Ovary (tissue), 10 donors: ENCODE measurements at places on chromosomes 2 and 18. TPM values are rescaled to one million over a fixed set of nuclear protein-coding genes. Genes with fewer than 3 reads are reported as not detected.

CCBE1 gene
- 43.9 TPM for total RNA-seq

GRCh38 chr2:28185891-28186290, 206.8 kb upstream of the FOSL2 start:
- H3K4me1 ChIP-seq: no peaks in the 10 kb centered on the region
- H3K4me3 ChIP-seq: no peak overlapping the region
- H3K27me3 ChIP-seq: no peaks in the 10 kb centered on the region
- no peak for DNase-seq

TLX2 gene
- not detected for total RNA-seq

DNA sequence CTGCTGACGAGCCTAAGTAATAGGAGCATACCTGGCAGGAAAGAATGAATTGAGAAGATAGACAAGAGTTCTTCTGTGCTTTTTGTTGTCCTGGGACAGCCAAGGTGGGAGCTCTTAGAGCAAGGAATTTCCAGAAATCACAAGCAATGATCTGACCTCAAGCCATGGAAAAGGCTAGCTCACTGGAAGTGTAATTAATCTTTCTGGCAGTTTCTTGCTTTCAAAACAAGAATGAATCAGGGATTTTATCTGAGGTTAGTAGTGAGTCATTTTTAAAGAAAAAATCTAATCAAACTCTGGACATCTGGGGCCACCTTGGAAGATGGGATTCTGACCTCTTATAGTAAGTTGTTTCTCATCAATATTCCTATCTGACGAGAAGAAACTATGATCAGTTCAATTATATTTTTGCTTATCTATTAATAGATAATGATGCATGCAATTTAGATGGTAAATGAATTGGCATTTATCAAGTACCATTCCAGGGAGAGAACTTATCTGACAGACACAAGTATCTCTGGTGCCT, 98.0 kb downstream of the ADCYAP1 start:
- H3K27ac ChIP-seq: no peak overlapping the region

ARHGAP15 gene
- total RNA-seq: 5.9 TPM

HOXD12 gene
- total RNA-seq: not detected

UPP2 gene
- 0.17 TPM for total RNA-seq

GRCh38 chr2:176149481-176149938, 1.8 kb upstream of the HOXD4 start:
- no peaks in the 10 kb centered on the region for H3K36me3 ChIP-seq
- H3K27ac ChIP-seq: no peak overlapping the region
- H3K4me1 ChIP-seq: peaks cover 8% of the 10 kb centered on the region
- no peak overlapping the region for H3K4me3 ChIP-seq
- H3K27me3 ChIP-seq: no peaks in the 10 kb centered on the region

AKAIN1 gene
- total RNA-seq: not detected

GRCh38 chr2:165239230-165239629, at the start of gene SCN2A:
TSS of gene SCN2A (plus strand) at chr2:165239414. CDS start at chr2:165295824, 56,410 bp downstream.
- H3K36me3 ChIP-seq: no peaks in the 10 kb centered on the region
- DNase-seq: no peak
- H3K4me1 ChIP-seq: no peaks in the 10 kb centered on the region
- H3K4me3 ChIP-seq: no peak within 1 kb of the TSS
- no peaks in the 10 kb centered on the region for H3K27me3 ChIP-seq

TCF23 gene
- 72.2 TPM for total RNA-seq

DNA sequence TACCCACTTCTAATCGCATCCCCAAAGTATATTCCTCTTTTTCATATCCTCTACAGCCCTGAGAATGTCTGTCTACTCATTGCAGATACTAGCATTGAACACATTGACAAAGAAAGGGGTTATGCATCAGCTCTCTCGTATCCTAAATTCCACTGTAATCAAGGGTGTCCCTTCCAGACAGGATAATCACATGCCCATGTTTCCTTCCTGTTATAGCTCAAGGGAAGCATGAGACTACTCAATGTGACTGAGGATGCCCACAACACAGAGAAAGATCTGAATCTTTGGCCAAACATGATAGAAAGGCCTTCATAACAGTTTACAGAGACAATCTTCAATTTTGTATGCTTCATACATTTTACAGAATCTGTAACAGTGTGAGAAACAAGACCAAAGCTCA, 69.2 kb downstream of the HIBCH start:
- no peaks in the 10 kb centered on the region for H3K4me1 ChIP-seq
- H3K36me3 ChIP-seq: no peaks in the 10 kb centered on the region
- no peak for DNase-seq
- H3K27me3 ChIP-seq: no peaks in the 10 kb centered on the region
- H3K27ac ChIP-seq: no peak overlapping the region

- no peaks in the 10 kb centered on the region for H3K27me3 ChIP-seq
- no peak overlapping the region for H3K27ac ChIP-seq
- no peaks in the 10 kb centered on the region for H3K36me3 ChIP-seq
- DNase-seq: no peak
Measured at GRCh38 chr18:68548904-68549870, 165.7 kb downstream of the TMX3 start.

SLC23A3 gene
- 4.5 TPM for total RNA-seq

EFEMP1 gene
- 204 TPM for total RNA-seq

DNA sequence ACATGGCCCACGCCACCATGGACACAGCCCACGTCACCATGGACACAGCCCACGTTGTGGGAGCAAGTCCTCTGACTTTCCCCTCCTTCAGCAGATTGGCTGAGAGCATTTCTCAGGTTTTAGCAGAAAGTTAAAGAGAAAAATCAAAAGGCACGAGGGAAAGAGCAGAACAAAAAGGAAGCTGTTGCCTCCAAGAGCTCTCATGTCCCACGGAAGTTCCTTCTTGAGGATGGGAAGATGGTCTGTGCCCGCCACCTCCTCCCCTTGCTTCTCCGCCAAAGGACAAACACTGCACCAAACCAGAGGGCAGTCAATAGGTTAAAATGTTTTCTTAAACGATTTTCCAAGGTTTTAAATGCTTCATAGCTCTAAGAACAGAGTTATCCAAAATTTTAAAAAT, 148.4 kb downstream of the HDAC4 start:
- peaks cover 13% of the 10 kb centered on the region for H3K4me1 ChIP-seq
- H3K27ac ChIP-seq: no peak overlapping the region

DNA sequence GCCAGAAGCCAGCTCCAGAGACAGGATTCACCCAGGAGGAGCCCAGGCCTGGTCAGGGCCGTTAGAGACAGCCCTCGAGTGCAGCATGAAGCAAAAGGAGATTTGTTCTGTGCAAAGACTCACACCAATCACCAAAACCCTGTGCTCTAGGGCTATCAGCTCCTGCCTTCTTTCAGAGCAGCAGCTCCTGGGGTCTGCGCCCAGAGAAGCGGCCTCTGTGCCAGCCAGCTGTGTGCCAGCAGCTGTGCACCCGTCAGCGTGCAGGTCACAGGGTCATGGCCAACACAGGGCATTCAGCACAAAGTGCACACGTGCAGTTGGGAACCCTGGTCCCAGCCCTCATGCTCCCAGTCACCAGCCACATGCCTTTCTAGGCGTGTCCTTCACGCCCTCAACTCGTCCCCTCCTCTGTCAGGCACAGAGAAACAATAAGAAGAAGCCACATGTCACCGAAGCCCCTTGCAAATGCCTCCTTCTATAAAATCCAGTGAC, 49.3 kb downstream of the ZNF516 start:
- no peaks in the 10 kb centered on the region for H3K36me3 ChIP-seq
- H3K4me3 ChIP-seq: no peak overlapping the region
- no peaks in the 10 kb centered on the region for H3K27me3 ChIP-seq
- DNase-seq: peak; percentile 52
- H3K4me1 ChIP-seq: peaks cover 28% of the 10 kb centered on the region
- H3K27ac ChIP-seq: peak overlapping the region; percentile 8

DNA sequence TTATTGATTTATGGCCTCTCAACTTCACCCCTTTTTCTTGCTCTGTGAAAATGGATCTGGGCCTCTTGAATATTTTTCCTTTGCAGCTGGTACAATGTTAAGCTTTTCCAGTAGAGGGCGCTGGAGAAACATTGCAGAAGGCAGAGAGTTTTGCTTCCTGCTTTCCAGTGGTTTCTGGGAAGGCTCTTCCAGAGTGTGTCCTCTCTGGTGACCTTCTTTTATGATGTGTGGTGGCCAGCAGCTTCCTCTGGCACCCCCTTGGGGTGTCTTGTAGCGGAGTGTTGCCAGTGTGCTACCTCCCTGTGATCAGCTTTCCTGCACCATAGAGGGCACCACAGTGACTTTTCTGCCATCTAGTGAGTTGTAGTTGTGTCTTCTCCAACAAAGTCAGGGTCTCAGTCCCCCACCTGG, 25.4 kb upstream of the MGAT5 start:
- no peaks in the 10 kb centered on the region for H3K36me3 ChIP-seq
- H3K4me1 ChIP-seq: no peaks in the 10 kb centered on the region
- H3K4me3 ChIP-seq: no peak overlapping the region
- no peaks in the 10 kb centered on the region for H3K27me3 ChIP-seq
- no peak overlapping the region for H3K27ac ChIP-seq

DNA sequence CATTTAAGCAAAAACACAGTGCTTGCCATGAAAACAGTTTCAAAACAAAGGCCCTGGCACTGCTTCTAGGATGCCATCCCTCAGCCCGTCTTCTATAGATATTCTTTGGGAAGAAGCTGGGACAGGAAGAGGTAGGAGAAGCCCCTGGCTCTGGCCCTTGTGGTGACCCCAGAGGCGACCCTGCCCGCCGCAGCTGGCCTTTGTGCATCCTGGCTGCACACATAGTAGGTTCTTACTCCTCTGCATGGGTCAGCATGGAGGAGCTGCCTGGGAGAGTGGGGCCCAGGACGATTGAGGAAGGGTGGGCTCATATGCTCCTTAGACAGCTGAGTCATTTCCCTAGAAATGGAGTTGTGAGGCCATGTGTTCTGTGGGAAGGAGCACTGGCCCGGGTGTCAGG, 44.4 kb upstream of the OTOF start:
- no peak for DNase-seq
- no peak overlapping the region for H3K4me3 ChIP-seq
- no peaks in the 10 kb centered on the region for H3K4me1 ChIP-seq
- no peaks in the 10 kb centered on the region for H3K27me3 ChIP-seq
- H3K27ac ChIP-seq: no peak overlapping the region

DNA sequence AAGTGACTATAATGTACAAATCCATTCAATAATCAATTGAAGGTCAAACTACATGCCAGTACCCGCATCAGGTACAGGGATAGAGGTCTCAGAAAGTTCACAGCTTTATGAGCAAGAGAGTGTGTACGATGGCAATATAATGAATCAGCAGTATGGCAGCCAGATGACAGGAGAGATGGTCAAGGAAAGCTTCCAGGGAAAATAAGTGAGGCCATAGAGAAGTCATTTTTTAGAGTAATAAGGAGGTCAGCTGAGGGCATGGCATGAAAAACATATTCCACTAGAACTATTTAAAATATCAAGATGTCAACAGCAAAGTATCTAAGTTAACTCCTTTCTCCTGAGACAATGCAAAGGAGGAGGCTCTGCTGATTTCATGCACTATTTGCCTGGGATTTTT, 108.0 kb downstream of the SLC8A1 start:
- H3K4me1 ChIP-seq: peaks cover 3% of the 10 kb centered on the region
- H3K27me3 ChIP-seq: no peaks in the 10 kb centered on the region
- H3K27ac ChIP-seq: no peak overlapping the region
- no peak for DNase-seq
- no peak overlapping the region for H3K4me3 ChIP-seq

- H3K4me1 ChIP-seq: no peaks in the 10 kb centered on the region
- no peak overlapping the region for H3K4me3 ChIP-seq
- H3K27ac ChIP-seq: no peak overlapping the region
- H3K27me3 ChIP-seq: no peaks in the 10 kb centered on the region
- no peaks in the 10 kb centered on the region for H3K36me3 ChIP-seq
Measured at GRCh38 chr18:33616556-33616955, 38.5 kb downstream of the ASXL3 start.

DNA sequence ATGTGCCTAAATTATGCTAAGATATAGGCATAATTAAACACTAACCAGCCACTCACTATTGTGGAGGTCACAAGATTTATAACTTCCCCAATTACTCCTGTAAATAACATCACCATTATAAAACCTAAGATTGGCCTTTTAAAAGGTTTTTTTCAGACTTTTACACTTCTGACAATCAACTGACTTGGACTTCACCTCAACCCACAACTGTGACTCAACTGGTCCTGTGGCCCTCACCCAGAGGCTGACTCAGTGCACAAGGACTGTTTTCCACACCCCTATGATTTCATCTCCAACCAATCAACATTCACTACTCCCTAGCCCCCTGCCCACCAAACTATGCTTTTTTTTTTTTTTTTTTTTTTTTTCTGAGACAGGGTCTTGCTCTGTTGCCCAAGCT, 11.6 kb downstream of the TTR start:
- no peak overlapping the region for H3K4me3 ChIP-seq
- no peaks in the 10 kb centered on the region for H3K36me3 ChIP-seq
- no peak overlapping the region for H3K27ac ChIP-seq
- no peak for DNase-seq
- no peaks in the 10 kb centered on the region for H3K4me1 ChIP-seq

- H3K4me3 ChIP-seq: peak overlapping the region; percentile 13
- DNase-seq: peak; percentile 21
- peaks cover 26% of the 10 kb centered on the region for H3K4me1 ChIP-seq
- no peaks in the 10 kb centered on the region for H3K36me3 ChIP-seq
Measured at GRCh38 chr18:48827291-48828193, 123.2 kb downstream of the SMAD7 start.
